Fibroblast of skin of back (primary cell): ENCODE measurements at places on chromosomes 2 and 18.

DNA sequence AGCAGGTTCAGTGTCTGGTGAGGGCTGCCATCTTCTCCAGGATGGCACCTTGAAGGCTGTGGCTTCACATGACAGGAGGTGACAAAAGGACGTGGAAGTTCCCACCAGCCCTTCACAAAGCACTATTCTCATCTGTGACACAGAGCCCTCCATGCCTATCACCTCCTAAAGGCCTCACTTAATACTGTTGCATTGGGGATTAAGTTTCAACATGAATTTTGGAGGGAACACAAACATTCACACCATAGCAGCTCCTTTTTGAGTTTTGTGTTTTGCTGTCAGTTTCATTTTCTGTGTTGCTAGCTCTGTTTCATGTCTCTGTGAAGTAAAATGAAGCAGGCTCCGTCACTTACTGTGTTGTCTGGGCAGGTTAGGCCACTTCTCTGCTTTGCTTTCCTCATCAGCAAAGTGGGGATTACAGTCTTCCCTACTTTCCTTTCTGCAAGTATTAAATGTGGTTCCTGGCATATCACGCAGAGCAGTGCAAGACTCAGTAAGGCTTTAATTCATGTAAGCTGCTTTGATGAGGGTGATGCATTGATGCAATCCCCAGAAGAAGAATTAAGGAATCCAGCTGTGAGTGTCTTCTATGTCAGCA is 31.6 kb downstream of the LIMS1 start:
- DNase-seq = no peak

DNA sequence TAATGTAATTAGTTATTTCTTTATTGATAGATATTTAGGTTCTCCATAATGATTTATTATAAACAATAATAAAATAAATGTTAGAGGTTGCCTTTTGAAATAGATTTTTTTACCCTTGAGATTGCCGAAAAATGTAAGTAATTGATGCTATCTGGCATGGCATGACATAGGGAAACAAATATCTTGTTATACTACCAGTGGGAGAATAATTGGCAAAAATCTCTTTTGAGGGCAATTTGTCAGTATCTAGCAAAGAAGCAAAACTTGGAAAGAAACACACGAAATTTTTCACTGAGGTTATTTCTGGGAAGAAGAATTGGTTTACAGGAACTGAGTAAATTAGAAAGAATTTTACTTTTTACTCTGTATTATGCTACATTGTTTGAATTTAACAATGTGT is 547.2 kb upstream of the SETBP1 start:
- DNase-seq = no peak

- peak; percentile 75 for DNase-seq
Measured at GRCh38 chr2:48343571-48344440, 186.1 kb upstream of the STON1 start.

DNA sequence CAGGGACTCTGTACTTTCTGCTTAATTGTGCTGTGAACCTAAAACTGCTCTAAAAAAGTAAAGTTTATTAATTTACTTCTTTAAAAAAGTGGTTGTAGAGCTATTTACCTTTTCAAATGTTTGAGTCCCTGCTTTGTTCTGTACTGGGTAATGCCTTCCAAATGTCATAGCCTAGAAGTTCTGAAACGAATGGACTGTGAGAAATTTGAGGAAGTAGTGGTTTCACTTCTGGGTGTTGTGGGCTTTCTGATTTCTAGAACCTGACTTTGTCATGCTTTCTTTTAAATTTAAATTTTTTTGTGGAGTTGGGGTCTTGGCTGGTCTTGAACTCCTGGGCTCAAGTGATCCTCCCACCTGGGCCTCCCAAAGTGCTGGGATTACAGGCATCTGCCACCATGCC is 44.6 kb downstream of the SMAD4 start:
- no peak for DNase-seq

DNA sequence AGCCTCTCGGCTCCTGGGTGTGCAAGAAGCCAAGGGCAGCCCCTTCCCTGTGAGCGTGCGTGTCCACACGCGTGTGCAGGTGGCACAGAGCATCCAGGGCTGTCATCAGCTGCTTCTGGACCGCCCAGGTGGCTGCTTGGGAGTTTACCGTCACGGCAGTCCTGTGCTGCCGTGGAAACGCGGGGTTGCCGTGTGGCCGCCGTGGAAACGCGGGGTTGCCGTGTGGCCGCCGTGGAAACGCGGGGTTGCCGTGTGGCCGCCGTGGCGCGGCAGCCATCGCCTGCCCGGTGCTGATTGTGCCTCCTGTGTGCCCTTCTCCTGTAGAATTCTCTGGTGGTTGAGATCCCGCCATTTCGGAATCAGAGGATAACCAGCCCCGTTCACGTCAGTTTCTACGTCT is 71.4 kb downstream of the NFATC1 start:
- no peak for DNase-seq

- DNase-seq = peak; percentile 80
Measured at GRCh38 chr2:17104454-17104853, 413.8 kb downstream of the RAD51AP2 start.

- DNase-seq = peak; percentile 92
Measured at GRCh38 chr18:63161761-63162195, 157.8 kb downstream of the BCL2 start.

DNA sequence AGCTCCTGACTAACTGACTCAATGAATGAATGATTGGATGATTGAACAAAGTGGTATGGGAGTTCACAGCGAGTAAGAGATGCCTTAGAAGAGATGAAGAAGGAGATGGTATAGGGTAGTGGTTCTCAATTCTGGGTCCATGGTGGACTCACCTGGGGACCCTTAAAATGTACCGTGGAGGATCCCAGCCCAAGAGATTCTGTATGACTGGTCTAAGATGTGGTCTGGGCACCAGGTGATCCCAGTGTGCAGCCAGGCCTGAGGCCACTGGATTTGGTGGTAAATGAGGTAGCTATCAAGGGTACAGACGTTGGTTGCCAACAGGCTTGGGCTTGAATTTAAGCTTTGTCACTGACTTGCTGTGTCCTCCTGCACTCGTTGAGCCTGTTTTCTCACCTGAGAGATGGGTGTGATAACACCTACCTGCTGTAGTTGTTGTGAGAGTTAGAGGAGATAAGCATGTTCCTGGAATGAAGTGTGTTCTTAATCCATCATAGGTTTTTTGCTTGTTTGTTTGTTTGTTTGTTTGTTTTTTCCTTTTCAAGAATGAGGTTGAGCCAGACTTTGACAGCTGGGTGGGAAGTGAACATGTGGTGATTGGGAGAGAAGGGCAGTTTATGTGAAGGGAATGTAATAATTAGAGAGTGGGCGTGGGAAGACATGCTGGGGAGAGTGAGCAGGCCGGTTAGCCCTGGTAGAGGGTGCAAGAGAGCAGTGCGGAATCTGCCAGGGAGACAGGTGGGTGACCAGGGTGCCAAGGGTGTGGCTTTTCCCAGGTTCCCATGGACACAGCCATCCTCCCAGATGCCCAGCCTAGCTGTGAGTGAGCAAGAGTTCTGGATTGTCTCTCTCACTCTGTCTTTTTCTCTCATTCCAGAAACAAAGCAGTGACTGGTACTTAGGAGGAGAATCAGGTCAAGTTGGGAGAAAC is 31.4 kb upstream of the IL1B start:
- no peak for DNase-seq

- no peak for DNase-seq
Measured at GRCh38 chr2:98924038-98924830, 11.8 kb downstream of the CRACDL start.

GRCh38 chr2:46167406-46167805 is 129.8 kb upstream of the EPAS1 start:
- no peak for DNase-seq

GRCh38 chr18:11956371-11957308 is 24.7 kb upstream of the IMPA2 start:
- no peak for DNase-seq
